ENCODE measurements at places on chromosomes 2 and 18.

DNA sequence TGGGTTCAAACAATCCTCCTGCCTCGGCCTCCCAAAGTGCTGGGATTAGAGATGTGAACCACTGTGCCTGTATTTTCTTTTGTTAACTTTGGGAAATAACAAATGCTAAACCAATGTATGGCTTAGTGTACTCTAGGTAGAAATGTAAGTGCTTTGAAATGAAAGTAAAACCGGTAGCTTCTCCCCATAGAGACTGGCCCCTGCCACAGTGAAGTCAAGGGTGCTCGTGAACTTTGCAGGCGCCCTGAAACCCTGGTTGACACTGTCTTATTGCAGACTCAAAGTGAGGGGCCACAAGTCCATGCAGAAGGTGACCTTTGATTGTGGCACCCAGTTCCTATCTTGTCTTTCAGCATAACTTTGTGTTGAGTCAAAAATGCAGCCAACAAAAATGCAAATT, 24.2 kb upstream of the MTCL1 start:
- no peak for DNase-seq

DNA sequence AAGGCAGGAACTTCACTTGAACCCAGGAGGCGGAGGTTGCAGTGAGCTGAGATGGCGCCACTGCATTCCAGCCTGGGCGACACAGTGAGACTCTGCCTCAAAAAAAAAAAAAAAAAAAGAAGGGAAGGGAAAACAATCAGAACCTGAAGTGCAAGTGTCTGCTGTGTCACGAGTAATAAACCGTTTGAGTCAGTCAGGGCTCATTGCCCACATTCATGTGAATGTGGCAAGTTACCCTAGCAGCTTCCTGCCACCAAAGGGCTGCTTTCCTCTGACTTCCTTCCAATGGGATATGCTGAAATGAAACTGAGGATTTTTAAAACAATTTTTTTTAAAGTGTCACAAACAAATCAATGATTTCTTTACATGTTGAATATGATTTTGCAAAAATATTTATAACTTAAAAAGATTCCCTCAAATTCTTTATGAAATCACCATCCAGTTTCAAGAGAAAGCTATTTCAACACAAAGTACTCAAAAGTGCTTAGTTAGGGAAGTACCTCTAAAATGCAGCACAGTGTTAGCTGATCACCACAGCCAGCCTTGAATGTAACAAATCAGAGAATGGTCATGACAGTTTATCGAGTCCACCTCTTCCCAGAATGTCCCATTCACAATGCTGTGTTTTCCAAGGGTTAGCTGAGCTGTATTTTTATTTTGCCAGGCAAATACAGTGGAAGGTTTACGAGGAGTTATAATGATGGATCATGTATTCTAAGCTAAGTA, 36.4 kb downstream of the WDSUB1 start:
- DNase-seq: peak; percentile 93

- no peak for DNase-seq
These were observed 279.0 kb upstream of the NRP2 start for GRCh38 chr2:205403244-205403825.

GRCh38 chr2:188975497-188976102, 1.4 kb downstream of the COL3A1 start:
- DNase-seq: no peak

DNA sequence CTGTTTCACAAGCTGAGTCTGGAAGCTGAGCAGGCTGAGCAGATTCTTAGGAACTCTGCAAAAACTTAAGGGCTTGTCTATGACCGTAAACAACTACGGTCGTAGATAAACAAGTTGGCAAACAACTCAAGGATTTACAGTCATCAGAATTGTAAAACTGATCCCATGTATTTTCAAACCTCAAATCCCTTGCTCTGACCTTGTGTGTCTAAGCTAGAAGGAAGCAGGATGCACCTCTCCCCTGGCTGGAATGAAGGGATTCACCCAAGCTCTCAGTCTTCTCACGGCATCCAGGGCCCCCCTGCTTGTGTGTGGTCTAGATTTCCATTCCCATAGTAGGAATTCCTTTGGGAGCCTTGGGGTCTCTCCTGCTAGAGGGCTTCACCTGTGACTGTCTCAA, 12.4 kb upstream of the IL1RN start:
- DNase-seq: no peak

DNA sequence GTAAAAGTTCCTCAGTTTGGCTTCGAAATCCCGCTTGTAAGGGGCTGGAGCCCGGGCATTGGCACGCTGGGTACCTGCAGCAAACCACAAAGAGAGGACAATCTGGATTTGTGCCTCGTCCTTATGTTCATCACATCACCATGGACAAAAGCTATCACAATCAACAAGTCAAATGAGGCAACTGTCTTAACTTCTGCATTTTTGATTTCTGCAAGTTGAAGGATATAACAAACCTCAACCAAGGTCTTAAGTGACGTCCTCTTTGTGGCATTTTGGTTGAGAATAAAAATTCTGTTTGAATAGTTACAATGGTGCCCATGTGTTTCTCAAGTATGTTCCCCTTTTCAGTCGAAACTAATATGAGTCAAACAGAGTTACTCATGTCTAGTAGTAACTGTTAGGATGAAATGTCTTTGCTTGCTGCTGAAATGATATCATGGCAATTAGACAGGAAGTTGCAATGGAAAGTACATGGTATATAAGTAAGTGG, 70.8 kb upstream of the STK17B start:
- DNase-seq: peak; percentile 58

DNA sequence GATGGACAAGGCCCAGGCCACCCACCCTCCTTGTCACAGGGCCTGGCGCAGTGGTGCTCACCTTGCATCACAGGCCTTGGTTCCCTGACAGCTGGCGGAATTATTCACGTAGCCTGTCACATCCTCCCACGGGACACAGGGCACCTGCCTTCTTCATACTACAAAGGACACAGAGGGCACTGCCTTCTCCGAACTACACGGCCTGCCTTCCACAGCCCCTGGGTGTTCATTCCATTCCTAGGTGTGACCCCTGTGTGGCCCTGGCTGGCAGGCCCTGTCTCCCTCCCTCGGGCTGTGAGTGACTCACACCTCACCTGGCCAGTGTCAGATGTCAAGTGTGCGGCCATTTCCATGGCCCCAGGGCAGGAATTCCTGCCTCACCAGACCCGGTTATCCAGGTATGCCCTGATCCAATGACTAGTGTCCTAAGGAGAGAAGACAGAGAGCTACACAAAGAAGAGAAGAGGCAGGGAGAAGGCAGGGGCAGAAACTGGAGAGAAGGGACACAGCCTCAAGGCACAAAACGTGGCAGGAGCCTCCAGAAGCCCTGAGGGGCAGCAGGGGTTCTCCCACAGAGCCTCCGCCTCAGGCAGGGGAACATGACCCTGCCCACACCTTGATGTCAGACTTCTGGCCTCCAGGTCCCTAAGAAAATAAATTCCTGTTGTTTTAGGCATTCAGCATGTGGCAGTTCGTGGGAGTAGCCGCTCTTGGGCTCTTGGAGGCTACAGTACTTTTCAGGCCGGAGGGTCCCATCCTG, 43.4 kb downstream of the MBP start:
- DNase-seq: no peak

DNA sequence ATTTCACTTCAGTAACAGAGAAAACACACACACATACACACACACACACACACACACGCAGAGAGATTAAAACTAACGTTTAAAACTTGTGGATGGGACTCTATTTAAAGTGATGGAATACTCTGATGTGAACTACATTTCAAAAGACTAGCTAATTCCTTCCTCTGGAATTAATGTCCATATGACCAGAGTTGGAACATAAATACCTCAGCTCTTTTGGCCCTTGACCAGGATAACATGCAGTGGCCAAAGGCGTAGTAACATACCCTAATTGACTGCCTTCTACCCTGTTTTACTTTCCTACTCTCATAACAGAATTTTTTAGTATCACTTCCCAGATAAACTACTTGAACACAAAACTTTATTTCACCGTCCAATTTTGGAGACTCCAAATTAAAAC, 671.3 kb upstream of the CHAC2 start:
- DNase-seq: no peak

GRCh38 chr2:231391981-231392380, 3.5 kb upstream of the B3GNT7 start:
- DNase-seq: no peak

GRCh38 chr2:205361970-205362369, 320.3 kb upstream of the NRP2 start:
- DNase-seq: no peak

GRCh38 chr2:235054475-235054874, 102.7 kb downstream of the SH3BP4 start:
- no peak for DNase-seq

DNA sequence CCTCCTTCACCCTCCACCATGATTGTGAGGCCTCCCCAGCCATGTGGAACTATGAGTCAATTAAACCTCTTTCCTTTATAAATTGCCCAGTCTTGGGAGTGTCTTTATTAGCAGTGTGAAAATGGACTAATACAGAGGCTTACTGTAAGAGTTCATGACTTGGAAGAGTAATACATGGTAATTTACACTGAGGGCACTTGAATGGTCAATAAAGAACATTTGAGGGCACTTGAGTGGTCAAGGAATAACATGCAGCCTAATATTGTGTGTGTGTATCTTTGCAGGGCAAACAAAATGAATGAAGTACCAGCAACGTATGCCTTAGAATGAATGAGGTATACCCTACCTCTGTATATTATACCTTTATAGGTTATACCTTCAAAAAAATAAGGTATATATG, 190.4 kb upstream of the SOX11 start:
- no peak for DNase-seq

DNA sequence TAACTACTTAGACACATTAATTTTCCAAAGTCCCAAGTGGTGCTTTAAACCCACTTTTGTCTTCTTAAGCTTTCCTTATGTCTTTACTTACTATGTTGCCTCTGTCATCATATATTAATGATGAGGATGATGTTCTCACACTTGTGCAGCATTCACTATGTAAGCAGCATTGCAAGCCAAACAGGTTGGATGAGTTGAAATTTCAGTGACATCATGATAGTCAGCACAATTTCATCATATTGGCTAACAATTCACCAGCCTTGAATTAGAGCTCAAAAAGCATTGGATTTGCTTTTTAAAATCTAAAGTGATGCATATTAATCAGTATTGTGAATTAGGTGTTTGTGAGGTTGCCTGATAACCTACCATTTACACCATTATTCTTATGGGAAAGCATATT, 7.7 kb downstream of the APLF start:
- no peak for DNase-seq

DNA sequence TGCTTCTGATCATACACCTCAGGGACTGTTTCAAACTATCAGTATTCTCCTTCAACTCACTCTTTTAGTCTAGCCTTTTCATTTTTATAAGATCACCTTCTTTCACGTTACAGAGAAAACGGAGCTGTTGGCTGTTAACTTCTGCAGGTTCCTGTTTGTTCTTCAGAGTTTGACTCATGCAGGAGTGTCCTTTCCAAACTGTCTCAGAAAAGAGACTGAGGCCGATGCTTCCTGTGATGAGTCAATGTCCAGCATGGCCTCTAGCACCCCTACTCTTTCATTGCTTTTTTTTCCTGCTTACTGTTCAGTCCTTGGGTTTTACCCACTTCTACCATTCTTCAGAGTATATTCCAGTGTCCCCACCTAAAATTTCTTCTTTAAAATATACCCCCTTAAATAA, 240.8 kb upstream of the RGPD4 start:
- DNase-seq: no peak

- no peak for DNase-seq
These were observed 809.0 kb downstream of the BCL11A start for GRCh38 chr2:59744436-59744835.

DNA sequence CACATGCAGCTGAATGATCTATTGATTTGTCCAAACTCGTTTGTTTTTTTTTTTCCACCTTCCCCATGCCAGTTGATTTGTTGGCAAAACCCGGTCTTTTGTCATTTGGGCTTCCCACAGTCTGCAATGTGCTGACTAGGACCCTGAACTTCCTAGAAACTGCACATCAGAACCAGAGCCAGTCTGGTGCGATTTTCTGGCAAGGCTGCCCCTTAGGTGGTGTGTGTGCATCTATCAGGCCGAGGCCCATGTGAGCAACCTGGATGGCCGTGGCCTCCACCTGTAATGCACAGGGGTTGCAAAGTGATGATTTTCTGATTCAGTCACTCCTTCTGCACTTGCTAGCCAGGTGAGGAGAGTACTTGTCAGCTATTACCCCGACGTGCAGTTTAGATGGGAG, 47.8 kb downstream of the NCK2 start:
- no peak for DNase-seq

DNA sequence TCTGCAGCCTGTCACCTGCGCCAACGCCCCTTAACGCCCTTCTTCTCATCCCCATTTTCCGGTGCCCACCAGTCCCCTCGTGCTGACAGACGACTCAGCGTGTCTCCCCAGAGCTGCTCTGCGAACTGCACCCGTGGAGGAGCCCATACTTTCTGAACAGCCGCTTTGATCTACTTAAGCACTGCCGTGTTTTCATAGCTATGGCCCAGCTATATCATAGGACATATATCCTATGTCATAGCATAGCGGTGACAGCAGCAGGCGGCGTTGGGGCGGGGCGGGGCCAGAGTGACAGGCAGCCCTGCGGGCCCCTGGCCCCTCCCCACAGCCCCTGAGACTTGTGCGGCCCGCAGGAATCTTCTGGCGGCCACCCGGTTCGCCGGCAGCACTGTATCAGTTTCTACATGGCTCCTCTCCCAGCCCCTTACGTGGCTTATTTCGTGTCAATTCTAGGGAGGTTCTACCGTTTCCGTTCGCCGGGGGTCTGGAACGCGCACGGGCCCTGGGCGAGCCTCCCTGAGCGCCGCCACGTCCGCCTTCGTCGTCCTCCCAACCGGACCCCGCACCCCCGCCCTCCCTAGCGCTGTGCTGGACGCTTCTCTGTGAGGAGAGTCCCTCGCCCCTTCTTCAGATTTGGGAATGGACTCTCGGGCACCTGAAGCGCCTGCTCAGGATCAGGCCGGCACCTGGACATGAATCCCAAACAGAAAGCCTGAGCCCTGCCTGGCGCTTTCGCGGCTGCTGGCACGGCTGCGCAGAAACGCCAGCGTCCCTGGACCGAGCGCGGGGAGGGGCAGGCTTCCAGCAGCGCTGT, 35.4 kb downstream of the PTPN18 start:
- peak; percentile 69 for DNase-seq

GRCh38 chr2:120389036-120389391, 43.1 kb downstream of the INHBB start:
- no peak for DNase-seq

GRCh38 chr2:146764301-146764700, 1080.5 kb upstream of the ACVR2A start:
- DNase-seq: no peak

DNA sequence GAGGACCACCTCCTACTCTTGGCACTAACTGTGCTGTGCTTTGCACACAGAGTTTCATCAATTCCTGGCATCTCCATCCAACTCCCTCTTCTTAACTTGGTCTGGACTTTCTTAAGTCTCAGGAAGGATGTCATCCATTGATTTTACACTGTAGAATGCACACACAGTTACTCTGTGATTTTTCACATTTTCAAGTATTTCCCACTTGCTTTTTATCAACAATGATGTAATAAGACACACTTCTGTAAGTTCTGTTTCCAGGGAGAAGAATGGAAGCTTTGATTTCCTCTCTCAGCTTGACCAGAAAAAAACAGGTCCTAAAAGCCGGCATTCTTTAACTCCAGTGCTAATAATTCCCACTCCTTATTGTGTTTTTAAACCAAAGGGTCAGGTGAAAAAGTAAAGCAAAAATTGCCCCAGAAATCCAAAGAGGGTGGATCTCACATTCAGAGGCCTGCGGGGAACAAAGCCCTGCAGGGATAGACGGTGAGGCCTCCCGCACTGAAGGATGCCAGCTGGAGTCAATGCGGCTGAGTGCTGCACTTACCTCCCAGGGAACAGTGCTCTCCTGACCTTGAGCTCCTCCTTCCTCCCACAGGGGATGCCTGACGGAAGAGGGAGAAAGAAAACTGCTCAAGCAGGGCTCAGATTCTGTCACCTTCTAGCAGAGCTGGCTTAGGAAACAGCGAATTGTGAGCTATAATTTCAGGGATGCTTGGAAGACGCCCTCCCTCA, 83.1 kb downstream of the PDCL3 start:
- DNase-seq: peak; percentile 5
